ENCODE measurements at places on chromosomes 4 and X.
A peak's percentile ranks its signal among the peaks of the same experiment; 100 is the strongest.

DNA sequence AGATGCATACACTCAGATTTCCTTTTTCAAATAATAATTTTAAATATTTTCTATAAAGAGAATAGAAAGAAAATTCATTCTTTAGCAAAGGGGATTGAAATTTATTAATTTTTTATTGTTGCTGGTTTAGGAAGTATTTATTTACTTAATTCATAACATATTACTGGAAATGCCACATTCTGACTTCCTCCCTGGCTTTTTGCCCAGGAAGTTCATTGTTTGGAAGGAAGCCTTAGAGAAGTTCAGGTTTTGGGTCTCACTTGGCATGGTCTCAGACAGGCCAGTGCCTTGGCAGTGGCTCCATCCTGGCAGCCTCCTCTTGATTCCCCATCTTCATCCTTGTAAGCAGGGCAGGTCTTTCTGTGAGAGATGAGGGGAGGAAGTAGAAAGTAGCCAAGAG is 50.5 kb downstream of the IL15 start:
- no peak for DNase-seq

GRCh38 chr4:6928081-6928480 is 18.5 kb downstream of the TBC1D14 start:
- DNase-seq = no peak

- no peak for DNase-seq
Measured at GRCh38 chrX:102624105-102624504, 24.8 kb downstream of the ARMCX5 start.

- DNase-seq = no peak
Measured at GRCh38 chr4:2231082-2231481, 10.8 kb downstream of the HAUS3 start.

DNA sequence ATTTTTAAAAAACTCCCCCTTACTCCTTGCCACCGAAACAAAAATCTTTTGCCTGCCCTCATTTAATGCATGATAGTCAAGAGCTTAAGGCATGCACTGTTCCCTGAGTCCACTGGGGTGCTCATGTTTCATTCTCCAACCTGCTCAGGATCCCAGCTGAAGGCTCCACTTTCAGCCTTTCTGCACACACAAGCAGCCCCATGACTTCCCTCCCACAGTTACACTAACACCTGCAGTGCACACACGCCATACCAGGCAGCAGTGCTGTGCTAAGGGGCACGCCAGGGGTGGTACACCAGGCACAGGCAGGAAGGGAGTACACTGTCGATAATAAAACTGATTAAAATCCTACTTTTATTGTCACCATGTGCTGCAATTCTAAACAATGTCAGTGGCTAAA is 385.2 kb downstream of the BMPR1B start:
- DNase-seq = no peak

- DNase-seq = no peak
Measured at GRCh38 chr4:55116450-55116849, 8.9 kb downstream of the KDR start.

- peak; percentile 1 for DNase-seq
Measured at GRCh38 chr4:104491481-104492182, 3.1 kb downstream of the CXXC4 start.

DNA sequence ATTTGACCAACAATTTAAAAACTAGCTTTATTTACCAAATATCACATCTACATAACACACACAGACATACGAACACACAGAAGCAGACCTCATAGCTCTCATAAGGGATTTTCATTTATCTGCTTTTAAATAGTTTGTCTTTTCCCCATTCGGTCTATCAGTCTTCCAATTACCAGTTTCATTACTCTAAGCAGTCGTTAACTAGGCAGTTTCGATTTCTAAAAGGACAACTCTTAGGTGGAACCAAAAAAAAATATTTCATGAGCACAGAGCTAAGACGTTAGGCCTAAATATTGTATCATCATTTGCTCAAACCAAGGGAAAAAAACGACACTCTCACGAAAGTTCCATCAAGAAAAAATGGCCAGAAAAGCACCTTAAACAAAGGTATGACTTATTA is 228.4 kb downstream of the SPANXN1 start:
- no peak for DNase-seq

DNA sequence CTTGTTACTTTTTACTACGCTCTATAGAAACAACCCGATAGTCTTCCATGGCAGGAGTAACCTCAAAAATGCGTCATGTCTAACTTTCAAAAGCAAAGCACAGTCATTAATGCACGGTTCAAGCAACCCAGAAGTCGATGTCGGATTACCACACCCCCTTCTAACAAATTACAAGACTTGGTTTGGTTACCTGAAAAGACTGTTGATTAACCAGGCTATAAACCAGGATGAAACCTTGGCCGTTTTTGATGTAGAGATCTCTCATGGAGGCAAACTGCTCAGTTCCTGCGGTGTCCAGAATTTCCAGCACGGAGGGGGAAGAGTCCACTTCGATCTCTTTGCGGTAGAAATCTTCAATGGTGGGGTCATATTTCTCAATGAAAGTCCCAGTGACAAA is 2.4 kb downstream of the RAP2C start:
- DNase-seq = no peak

DNA sequence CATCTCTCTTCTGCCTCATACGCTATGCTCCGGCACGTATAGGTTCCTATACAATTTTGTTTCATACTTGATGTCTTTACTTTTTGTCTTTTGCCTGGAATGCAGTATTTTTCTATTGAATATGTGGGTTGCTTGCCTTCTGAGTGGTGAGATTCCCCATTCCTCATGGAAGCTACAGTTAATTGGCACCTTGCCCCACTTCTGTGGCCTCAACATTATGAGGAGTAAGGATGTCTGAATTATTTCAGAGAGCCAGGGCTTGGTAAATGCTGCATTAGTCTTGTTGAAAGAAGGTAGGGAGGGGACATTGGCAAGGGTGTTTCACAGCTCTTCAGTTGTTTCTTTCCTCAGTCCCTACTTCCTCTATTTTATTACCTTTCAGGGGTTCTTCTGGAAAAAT is 23.0 kb downstream of the CDKL5 start:
- DNase-seq = no peak

DNA sequence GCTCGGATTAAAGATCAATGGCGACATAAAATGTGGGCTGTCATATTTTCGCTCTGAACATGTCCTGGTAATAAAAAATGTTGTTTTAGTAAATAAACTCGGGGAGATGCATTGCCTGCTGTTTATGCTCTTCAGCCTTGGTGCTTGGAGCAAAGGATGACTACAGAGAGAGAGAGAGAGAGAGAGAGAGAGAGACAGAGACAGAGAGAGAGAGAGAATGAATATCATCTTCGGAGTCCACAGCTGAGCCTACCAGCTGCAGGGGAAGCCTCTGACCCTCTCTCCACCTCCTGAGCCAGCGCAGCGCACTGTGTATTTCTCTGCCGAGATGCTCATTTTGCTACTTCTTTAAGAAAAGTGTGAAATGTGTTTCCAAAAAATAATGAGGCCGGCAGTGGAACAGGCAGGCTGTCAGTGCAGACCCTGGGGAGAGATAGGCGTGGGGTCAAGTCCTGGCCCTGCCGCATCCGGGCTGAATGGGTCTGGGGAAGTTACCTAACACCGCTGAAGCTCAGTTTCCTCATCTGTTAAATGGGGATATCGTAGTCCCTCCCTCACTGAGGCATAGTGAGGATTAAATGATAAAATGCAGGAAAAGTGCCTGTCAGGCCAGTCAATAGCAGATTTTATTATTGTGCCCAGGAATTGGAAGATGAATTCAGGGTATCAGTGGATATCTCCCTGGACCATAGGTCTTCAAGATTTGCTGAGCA is 58.5 kb upstream of the LGI2 start:
- no peak for DNase-seq

- no peak for DNase-seq
Measured at GRCh38 chr4:143260750-143261149, 75.9 kb upstream of the GAB1 start.

DNA sequence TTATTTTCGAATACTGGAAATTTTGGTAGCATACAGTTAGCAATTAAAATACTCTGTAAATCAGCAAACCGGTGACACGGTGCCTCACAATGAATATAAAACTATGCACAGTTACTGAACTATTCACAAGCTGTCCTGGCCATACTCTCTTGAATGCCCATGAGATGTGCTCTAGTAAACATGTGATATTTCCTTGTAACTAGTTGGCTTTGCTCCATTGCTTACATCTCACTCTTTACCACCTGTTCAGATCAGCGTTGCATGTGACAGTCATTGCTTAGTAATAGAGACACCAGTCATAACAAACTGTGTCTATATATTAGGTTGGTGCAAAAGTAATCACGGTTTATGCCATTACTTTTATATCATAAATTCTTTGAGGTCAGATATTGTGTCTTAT is 897.9 kb upstream of the FTHL17 start:
- DNase-seq = no peak

DNA sequence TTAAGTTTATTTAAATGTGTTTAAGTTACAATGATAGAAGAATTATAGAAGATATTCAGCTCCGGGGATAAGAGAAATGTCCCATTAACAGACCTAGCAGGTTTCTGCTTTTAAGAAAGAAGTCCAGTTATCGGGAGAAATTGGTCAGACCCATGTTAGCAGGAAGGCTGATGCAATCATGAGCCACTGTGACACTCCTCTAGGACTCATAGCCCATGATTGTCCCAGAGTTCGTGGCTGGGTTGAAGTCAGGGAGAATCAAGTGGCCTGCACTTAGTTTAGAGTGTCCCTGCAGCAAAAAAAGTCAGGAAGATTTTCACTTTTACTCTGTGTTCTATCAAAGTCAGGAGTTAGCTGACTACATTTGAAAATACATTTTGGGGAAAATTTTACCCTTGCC is 72.0 kb downstream of the TMEM144 start:
- DNase-seq = no peak

DNA sequence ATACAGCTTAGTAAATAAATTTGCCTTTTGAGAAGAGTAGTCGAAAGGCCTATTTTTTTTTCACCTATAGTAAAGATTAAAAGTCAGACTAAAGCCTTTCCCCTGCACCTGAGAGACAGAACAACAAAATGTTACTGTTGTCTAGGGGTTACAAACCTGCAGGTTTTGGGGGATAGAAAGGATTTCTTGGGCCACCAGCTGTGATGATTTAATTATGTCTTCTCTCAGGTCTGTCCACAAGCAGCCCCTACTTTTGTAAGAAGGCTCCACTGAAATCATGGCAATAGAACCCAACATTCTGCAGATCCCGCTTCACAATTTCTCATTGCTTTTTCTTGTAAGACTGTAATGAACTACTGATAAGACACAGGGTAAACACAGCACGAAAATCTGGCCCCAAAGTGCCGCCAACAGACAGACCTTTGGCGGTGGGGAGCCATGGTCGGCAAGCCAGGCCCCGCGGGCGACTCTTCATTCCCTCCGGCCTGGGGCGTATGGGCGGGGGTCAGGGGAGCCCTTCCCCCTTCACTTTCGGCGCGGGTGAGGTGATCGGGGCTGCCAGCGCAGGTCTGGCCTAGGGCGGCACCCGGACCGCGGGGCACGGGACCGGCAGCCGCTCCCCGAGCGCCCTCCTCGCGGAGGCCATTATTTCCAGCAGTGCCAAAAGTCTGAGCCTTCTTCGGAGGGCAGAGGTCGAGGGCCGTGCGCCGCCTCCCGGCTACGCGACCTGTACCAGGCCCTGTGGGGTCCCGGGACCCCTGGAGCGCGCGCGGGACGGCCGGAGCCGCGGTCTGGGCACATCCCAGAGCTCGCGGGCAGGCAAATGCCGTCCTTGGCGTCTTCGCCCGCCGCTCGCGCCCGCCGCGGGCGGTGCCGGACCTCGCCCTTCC is 812 bp upstream of the KDM6A start:
- peak; percentile 3 for DNase-seq

- DNase-seq = no peak
Measured at GRCh38 chrX:12954981-12955380, 19.9 kb upstream of the TMSB4X start.

DNA sequence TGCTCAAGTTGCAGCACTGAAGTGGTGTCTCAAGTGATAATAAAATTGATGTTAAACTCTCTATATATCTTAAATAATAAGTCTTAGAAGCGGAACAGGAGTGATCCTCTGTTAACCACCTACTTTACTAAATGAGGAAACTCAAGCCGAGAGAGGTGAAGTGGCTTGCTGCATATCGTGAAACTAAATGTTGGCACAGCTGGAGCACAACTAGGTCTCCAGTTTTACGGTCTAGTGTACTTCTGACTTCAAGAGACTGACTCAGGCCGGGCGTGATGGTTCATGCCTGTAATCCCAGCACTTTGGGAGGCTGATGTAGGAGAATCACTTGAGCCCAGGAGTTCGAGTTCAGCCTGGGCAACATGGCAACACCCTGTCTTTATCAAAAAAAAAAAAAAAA is 35.5 kb upstream of the PLS3 start:
- DNase-seq = no peak

GRCh38 chr4:37453999-37454800 is 209.7 kb downstream of the NWD2 start:
- no peak for DNase-seq

- no peak for DNase-seq
Measured at GRCh38 chrX:150256297-150256650, 106.8 kb upstream of the MAMLD1 start.

GRCh38 chrX:35841872-35842271 is 43.7 kb downstream of the MAGEB16 start:
- no peak for DNase-seq

DNA sequence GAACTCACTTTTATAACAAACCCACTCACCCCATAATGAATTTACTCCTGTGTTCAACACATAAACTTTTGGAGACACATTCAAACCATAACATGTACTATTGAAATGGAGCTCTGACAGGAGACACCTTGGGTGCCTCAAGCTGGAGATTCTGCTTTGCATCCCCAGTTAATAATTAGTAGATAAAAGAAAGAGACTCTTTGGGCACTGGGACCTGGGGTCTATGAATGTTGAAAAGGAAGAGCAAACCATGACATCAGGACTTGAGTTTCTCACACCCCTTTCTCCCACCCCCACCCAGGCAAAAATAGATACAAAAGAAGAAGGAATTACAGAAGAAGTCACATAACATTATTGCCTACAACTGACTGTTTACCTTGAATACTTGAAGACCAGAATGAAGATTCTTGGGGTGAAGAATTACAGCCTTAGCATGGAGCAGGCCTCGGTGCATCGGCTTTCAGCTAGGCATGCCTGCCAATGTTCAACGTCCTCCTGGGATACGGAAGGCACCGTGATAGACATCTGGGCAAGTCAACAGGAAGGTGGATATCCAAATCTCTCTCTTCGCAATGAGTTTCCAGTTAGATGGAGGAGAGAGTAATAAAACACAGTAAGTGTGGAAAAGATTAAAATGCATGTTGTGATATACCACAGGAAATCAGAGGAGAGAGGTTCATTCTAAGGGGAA is 316.0 kb downstream of the TRIML1 start:
- no peak for DNase-seq

GRCh38 chr4:84971319-84971932 is 4.9 kb upstream of the WDFY3 start:
- DNase-seq = no peak
